ENCODE measurements at places on chromosomes 3 and 15.

DNA sequence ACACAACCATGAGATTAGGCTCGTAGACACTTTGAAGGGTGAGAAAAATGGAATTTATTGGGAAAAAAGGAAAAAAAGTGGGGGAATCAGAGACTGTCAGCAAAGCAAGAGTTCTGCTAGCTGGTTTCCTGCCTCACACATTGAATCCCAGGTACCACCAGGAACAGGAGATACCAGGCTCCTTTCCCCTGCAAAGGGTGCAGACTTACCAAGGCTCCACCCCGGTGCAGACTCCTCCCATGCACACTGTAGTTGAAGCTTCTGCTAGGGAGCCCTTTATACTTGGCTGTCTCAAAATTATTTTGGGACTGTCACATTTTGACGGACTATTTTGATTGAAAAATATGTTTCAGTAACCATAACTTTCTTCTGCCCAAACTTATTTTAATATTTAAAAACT, 819.9 kb upstream of the GBE1 start:
- DNase-seq = no peak

DNA sequence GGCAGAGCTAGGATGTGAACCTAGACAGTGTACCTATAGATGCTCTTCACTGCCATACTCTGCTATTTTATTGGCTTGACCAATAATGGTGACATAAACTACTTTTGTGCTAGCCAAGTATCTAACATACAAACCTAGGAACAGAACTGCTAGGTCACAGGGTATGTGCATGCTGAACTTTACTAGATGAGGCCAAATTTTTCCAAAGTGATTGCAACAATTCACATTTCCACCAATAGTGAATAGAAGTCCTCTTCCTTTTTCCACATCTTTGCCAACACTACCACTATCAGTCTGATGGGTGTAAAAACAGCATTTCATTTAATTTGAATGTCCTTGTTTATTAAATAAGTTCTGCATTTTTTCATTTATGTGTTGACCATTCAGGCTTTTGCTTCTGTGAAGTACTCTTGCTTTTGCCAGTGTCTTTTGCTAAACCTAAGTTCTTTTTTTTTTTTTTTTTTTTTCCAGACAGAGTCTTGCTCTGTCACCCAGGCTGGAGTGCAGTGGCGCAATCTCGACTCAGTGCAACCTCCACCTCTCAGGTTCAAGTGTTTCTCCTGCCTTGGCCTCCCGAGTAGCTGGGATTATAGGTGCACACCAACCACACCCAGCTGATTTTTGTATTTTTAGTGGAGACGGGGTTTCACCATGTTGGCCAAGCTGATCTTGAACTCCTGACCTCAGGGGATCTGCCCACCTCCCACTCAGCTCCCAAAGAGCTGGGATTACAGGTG, 54.1 kb downstream of the DCAF1 start:
- DNase-seq = no peak

DNA sequence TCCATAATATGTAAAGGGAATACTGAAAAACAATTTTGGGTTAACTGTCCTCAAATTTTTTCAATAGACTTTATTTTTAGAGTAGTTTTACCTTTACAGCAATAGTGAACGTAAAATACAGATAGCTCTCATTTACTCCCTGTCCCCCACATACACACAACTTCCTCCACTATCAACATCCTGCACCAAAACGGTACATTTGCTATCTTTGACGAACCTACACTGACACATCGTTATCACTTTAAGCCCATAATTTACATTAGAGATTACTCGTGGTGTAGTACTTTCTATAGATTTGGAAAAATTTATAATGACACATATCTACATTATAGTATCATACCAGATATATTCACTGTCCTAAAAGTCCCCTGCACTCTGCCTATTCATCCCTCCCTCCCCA, 16.9 kb upstream of the P2RY1 start:
- no peak for DNase-seq

DNA sequence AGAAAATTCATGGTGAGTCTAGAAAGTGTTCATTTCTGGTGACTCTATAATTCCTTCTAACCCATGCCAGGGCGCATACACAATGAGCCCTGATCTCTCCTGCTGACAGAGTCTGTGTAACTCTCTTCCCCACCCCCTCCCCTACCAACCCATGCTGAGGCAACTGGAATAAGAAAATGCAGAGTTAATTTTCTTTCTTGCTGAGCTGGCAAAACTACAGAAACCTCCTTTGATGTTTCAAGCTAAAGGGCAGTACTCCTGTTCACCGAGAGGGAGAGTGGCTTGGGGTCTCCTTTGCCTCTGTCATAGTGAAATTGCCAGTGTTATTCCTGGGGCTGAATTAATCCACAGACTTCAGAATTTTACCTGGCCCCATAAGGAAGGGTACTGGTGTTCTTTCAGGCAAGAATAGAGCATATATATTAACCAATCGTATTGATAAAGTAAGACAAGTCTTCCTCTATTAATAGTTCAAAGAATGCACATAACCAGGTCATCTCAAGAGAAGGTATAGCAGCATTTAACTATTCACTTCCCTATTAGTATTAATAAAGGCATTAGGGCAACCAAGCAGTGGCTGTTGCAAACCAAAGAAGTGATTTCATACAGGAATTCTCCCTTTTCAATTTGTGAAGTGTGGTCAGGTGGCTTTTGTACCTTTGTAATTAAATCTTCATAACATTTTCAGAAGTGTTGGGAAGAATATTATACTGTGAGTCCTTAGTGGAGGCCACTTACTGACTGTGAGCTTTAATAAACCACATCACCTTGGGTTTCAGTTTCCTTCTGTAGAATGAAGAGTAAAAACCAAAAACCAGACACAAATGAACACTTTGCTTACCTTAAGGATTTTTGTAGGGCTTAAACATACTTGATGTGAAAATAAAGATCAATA, 4.1 kb downstream of the GAP43 start:
- no peak for DNase-seq

DNA sequence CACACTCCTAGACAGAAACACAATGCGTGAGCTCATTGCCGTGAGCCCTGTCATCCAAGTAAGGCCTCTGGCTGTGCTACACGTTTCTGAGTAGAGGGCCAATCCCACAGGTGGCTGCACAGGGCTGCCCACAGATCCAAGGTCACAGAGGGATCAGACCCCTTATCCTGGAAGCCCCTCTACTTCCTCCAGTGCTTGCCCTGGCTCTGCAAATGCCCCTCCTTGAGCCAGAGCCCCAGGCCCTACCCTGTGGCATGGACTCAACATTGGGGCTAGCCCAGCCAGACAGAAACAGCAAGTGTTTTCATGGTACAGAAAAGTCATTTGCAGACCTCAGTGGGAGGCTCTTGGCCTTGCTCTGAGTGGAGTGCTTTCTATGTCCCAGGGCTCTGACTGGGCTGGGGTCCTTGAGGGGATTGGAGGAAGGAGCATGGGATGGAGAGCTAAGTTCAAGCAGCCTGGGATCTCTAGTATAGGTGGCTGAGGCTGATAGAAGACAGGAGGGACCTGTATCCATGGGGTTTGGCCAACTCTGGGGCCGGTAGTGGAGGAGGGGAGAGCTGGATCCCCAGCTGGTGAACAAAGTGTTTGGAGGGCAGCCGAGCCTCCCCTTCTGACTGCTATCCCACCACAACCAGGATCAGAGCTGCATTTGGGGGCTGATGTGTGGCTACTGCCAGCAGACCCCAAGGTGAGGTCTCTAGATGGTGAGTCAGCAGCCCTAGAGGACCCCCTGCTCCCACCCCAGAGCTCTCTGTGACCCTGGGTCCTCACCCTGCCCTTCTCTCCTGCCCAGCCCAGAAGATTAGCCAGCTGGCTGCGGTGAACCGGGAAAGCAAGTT, 38.7 kb downstream of the GOLGA6A start:
- DNase-seq = no peak

- DNase-seq = no peak
Observed at GRCh38 chr15:74300057-74300795, 64.1 kb downstream of the CCDC33 start.

- DNase-seq = no peak
Observed at GRCh38 chr3:125512135-125512920, 7.7 kb downstream of the SNX4 start.

DNA sequence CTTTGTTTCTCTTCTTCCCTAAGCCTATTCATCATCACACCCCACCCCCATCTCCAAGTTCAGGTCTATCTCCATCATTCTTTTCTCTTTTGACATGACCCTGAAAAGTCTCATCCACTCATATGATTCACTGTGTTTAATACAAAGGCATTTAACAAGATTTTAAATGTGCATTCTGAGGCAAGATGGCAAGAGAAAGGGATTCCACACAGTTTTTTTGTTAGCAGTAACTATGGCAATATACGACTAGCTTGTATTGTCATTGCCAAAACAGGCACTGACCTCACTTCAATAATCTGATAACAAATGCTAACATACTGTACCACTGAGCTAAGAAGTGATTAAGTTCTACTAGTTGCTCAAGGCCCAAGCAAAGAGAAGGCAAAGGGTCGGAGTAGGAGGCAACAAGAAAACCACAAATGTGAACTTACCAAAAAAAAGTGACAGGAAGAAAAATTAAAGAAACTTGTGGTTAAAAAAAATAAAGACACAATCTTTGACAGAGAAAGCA, 53.2 kb downstream of the FBN1 start:
- DNase-seq = no peak

GRCh38 chr3:171358181-171358880, 101.9 kb downstream of the TNIK start:
- no peak for DNase-seq

DNA sequence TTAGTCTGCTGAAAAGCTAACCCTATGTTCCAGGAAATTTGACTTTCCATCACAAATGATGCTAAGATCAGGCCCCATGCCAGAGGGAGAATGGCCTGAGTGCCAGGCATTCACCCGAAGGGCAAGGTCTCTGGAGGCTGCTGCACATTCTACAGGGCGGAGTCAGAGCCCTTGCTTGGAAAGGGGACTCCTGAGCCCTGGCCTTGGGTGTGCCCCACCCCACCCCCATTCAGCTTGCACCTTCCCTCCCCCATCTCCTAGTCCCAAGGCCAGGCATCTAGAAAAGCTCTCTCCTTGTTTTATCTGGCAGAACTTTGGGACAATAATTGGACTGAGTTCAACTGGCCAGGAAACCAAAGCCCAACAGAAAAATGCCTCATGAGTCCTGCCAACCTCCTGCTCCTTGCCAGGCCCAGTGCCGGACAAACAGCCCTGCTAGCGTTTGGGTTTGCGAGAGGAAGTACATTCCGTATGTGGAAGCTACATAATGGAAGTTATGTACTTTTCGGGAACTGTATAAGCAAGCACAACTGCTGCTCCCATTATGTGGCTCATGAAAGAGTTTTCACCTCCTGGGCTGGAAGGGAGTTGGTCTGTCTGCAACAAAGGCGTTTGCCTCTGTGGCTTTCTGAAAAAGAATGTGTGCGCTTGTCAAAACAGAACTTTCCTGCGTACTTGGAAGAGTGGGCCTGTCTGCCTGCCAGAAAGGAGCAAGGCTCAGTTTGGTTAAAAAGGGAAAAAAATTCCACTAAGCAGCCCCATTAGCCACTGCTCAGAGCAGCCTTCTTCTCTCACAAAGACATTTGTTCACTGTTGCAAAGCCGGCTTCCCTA, 321.5 kb upstream of the CTNNB1 start:
- DNase-seq = no peak

DNA sequence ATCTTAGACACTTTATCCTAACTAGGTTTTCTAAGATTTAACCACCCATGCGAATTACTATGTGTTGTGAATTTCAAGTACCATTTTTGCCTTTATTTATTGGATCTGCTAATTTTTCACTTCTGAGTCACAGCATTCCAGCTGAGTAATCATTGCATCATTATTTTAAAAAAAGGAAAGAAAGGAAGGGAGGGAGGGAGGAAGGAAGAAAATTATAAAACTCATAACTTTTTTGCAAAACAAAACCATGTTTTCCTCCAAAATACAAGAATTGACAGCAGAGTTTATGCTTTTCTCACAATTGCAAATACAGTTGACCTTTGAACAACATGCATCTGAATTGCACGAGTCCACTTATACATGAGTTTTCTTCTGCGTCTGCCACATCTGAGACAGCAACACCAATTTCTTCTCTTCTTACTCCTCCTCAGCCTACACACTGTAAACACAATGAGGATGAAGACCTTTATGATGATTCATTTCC, 651.4 kb upstream of the NECTIN3 start:
- no peak for DNase-seq
